GM12878 (cell line): ENCODE measurements at places on chromosomes 5 and 9. TPM values are rescaled to one million over a fixed set of nuclear protein-coding genes. Genes with fewer than 3 reads are reported as not detected.

Gene CDH9
- total RNA-seq: not detected in 2 replicates

Gene ITGA2
- 0.13 TPM in 2 replicates for total RNA-seq

- H3K4me1 ChIP-seq: no peaks in the 10 kb centered on the region
- no peak for DNase-seq
- no peaks in the 10 kb centered on the region for H3K27me3 ChIP-seq
- no peaks in the 10 kb centered on the region for H3K36me3 ChIP-seq
These were observed 40.9 kb downstream of the SVEP1 start for GRCh38 chr9:110538647-110539041.

DNA sequence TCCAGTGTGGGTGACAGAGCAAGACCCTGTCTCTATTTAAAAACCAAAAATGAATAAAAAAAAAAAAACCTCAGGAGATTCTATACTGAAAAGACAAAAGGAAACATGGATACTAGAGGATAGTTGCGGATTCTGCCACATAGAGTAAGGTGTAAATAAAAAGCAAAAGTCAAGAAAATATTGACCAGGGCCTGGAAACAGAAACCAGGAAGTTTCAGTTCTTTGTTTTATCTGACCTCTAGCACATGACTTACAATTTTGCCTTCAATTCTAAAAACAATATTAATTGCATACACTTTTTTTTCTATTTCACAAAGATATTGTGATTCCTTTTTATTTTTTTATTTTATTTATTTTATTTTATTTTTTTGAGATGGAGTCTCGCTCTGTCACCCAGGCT is 96.2 kb upstream of the NMUR2 start:
- no peaks in the 10 kb centered on the region for H3K4me1 ChIP-seq
- no peak for DNase-seq
- no peak overlapping the region for H3K4me3 ChIP-seq
